ENCODE measurements at places on chromosomes 2 and 18. TPM values are rescaled to one million over a fixed set of nuclear protein-coding genes. Genes with fewer than 3 reads are reported as not detected.

- no peak for DNase-seq
These were observed 158.0 kb downstream of the EN1 start for GRCh38 chr2:118689456-118689855.

The OTOF gene
- not detected for total RNA-seq

The CCDC102B gene
- 35.3 TPM for total RNA-seq

GRCh38 chr18:2960983-2961696 is 51.8 kb downstream of the LPIN2 start:
- DNase-seq, result no peak

DNA sequence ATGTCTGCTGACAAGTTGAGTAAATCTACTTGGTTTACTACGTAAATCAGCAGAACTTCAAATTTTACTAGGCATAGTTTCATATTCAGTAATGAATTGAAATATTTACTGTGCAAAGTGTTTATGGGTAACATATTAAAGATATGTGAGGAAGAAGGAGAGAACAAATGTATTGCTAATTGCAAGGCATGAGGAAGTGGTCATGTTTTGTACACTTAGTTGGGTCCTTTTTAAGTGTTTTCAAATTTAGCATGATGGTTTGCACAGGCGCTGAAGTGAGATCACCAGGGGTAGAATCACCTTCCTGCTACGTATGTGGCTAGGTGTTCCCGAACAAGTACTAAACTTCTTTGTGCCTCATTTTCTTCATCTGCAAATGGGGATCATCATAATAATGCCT is 1534.4 kb downstream of the LRP1B start:
- DNase-seq, result no peak

DNA sequence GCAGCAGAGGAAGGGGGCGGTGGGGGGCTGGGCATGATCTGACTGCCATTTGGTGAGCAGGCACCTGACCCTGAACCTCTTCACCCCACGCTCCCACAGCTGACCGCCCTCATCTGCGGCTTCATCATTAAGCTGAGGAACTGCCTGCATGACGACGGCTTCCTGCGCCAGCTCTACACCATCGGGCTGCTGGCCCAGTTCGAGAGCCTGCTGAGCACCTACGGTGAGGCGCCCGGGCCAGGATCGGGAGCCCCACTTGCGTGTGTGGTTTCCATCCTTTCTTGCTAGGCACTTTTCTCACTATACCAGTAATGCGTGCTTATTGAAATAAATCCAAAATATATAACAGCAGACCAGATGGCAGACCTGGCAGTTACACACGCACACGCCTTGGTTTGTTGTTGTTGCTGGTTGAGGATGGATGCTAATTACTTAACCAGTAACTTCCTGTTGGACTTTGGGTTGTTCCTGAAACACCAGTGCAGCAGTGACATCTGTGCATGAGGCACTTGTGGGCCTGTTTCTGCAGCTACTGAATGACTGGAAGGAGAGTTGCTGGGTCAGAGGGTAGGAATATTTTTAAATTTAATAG is 43.7 kb downstream of the COA5 start:
- DNase-seq, result no peak

GRCh38 chr2:113977060-113977659 is 87.3 kb downstream of the ACTR3 start:
- no peak for DNase-seq

The ALPI gene
- total RNA-seq, result not detected

The UGT1A5 gene
- total RNA-seq, result not detected

GRCh38 chr2:182973441-182974352 is 64.6 kb downstream of the NCKAP1 start:
- no peak for DNase-seq

GRCh38 chr18:23689031-23689615 is at the start of gene LAMA3:
Gene LAMA3 (plus strand): TSS chr18:23689453. CDS start chr18:23689684, 231 bp downstream.
- peak; percentile 36 for DNase-seq

GRCh38 chr2:120927265-120927628 is 191.6 kb downstream of the GLI2 start:
- no peak for DNase-seq

DNA sequence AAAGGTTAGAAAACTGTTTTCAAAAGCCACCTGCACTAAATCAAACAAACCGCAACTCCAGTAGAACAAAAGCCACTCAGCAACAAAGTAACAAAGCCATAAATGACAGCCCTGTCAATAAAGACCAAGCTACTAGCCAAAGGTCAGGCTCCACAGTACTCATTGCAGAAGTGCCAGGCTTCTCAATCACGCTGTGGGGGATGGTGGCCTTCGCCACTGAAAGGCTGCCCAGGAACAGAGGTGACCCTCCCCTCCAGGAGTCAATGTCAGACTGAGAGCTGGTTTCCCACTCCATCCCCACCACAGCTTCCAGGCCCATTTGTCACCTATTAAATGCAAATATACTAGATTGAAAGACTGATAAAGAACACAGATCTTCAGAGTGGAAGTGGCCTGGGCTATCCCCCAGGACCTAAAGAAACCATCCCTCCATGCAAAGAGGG is 5.9 kb downstream of the ATP8B1 start:
- no peak for DNase-seq

DNA sequence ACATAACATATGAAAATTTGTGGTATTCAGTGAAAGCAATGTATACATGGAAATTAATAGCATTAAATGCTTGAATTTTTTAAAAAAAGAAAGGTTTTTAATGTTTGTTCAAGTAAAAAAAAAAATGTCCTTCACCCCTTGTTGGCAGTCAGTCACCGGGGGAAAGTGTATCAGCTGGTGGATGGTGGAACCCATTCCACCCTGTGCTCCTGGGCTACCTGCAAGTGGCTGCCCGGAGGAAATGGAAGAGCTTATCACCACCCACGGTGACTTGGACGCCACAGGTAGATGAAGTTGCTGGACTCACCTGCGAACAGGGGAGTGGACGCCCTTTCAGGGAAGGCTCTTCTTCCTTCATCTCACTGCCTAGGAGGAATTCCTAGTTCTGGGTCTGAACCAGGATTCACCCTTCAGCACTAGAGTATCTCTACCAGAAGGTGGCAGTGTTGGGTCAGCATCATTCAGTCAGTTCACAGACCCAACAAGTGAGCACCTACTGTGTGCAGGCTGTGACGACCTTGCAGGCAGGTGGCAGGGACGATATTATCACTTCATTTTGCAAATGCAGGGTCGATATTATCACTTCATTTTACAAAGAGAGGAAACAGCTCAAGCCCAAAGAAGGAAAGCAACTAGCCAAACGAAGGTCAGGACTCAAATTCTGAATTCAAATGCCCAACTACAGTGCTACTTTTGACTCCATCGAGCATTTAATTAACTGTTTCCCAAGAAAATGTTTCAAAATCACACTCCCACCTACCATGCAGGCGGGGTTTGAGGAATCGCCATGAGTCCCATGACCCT is 35.8 kb downstream of the CIB4 start:
- DNase-seq, result peak; percentile 36

DNA sequence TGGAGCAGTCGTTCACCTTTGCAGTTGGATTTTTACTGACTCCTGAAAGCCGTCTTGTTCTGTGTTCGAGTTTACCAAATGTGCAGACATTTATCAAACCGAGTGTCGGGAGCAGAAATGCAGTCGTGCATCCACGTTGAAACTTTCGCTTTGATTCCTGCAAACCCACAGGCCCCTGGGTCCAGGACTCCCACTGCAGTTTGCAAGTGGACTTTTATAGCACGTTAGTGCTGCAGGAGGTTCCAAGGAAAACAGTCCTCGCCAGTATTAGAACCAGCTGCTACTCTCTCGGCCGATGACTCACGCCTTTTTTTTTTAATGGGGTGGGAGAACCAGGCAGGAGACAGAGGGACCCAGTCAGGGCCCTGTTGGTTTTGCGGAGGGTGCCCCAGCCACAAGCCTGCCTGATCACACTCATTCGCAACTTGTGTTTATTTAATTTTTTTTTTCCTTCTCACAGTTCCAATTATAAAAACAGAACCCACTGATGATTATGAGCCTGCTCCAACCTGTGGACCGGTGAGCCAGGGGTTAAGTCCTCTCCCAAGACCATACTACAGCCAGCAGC is 90.1 kb downstream of the NFATC1 start:
- DNase-seq, result peak; percentile 76

DNA sequence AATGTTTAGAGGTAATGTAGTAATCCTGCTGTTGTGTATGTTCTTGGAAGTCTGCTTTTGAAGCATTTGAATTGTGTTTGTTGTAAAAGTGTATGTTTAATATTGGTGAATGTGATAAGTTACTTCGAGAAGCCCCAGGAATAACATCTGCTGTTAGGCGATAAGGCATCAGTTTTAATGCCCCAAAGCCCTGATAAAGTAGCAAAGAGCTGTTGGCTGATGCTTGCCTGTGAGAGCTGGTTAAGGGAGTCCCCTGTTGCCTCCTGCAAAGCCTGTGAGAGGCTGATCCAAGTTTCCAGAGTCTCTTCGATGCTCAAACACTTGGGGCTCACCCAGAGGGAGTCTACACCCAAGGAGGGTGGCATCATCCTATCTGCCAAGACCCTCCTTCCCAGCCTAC is 110.3 kb downstream of the RNF152 start:
- DNase-seq, result no peak

- no peak for DNase-seq
These were observed 115.9 kb downstream of the UPP2 start for GRCh38 chr2:158217593-158217992.

The KCNS3 gene
- total RNA-seq, result 1.3 TPM

DNA sequence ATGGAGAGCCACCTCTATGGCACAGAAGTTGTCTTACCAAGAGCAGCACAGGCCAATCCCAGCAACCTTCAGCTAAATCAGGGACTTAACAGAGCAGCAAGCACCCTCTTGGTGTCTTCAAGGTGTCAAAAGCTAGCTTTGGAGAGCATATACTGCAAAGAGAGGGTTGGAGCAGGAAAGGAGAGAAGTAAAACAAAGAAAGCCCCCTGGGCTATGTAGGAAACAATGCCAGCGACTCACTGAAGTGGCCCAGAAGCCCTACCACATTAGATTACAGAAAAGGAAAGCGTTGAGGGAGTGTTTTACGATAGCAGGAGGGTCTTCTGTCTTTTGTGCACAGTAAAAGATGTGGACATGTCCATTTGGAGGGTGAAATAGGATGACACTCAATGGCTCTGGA is 233.4 kb downstream of the MREG start:
- DNase-seq, result no peak

The SDC1 gene
- 56.8 TPM for total RNA-seq

- DNase-seq, result no peak
These were observed 8.1 kb upstream of the ARHGAP15 start for GRCh38 chr2:143121079-143121478.

- peak; percentile 98 for DNase-seq
These were observed 3.5 kb downstream of the RHOB start for GRCh38 chr2:20450201-20450999.

DNA sequence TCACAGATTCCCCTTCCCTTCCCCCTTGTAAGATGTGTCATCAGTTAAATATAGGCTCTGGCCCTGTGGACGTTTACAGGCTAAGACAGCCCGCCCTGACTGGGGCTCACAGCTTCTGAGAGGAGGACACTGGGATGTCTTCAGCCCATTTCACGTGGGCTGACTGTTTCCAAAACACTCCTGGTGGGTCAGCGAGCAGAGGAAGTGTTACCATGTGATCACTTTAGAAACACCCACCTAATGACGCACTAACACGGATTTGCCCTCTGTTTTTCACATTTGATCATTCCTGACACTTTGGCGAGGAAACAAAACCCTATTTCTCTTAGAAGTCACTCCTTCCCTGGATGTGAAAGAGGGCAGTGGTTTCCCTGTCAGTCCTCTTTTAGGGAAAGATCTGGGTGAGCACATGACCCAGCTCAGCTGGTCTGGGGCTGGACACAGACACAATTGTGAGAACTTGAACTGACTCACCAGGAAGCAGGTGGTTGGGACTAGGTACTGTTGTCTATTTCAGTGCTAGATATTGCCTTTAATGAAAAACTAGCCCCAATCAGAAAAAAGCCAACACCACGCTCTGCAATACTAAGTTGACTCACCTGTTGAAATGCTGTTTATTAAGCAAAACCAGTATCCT is 38.8 kb downstream of the BMP10 start:
- DNase-seq, result peak; percentile 78

The BOD1L2 gene
- not detected for total RNA-seq

GRCh38 chr2:74835831-74836674 is 2.1 kb downstream of the HK2 start:
- DNase-seq, result peak; percentile 38

DNA sequence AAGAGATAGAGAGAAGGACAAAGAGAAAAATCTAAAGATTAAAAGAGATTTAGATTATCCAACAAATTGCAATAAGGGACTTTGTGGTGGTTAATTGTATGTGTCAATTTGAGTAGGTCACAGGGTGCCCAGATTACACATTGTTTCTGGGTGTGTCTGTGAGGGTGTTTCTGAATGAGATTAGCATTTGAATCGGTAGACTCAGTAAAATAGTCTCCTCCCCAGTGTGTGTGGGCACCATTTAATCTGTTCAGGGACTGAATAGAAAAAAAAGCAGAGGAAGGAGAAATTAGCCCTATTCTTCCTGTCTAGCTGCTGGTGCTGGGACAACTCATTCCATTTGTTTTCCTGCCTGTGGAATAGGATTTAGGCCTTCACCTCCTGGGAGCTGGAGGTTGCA is 339.8 kb upstream of the EPHA4 start:
- no peak for DNase-seq

GRCh38 chr2:170770008-170770605 is at the start of gene ERICH2:
Gene ERICH2 (plus strand): TSS chr2:170770378. CDS start chr2:170770682, 304 bp downstream.
- peak; percentile 59 for DNase-seq

GRCh38 chr18:28802546-28802945 is 625.6 kb upstream of the CDH2 start:
- DNase-seq, result no peak

The FEV gene
- not detected for total RNA-seq

GRCh38 chr18:26356045-26356785 is 130.0 kb downstream of the TAF4B start:
- DNase-seq, result no peak

DNA sequence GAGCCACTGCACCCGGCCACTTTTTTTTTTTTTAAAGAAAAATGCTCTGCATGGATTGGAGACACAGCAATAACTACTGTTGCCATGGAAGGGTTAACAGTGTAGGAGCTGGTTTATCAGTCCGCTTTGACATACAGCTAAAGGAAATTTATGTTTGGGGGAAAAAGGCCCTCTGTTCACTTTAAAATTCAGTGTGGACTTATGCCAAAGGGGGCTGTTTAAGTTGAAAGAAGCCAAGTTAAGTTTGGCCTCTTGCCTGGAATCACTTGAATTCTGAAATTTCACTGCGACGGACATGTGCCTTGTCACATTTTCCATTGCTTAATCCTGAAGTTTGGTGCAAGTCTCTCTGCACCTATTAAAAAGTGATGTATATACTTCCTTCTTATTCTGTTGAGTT is 3.1 kb downstream of the KCNE4 start:
- peak; percentile 77 for DNase-seq

DNA sequence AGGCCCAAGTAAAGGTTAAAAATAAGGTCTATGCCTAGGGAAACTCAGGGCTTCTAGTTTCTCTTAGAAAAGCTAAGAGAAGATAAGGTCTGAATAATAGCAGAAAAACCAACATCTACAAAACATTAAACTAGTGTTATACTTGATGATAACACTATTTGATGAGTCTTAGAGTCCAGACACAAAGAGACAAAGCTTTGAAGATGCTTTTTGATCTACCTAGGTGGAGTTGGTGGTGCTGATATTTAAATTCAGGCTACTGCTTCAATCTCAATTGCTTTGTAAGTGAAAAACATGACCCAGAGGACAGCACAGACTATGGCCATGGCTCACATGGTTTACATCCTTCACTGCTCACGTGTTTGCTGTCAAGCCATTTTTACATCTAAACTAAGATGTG is 11.7 kb upstream of the MFF start:
- DNase-seq, result no peak

The CFAP221 gene
- not detected for total RNA-seq
